DMS53 (cell line): ENCODE measurements at places on chromosomes 2 and 18.

GRCh38 chr2:152718909-152719645 lies 657 bp downstream of the ARL6IP6 start:
- DNase-seq: peak; percentile 54

DNA sequence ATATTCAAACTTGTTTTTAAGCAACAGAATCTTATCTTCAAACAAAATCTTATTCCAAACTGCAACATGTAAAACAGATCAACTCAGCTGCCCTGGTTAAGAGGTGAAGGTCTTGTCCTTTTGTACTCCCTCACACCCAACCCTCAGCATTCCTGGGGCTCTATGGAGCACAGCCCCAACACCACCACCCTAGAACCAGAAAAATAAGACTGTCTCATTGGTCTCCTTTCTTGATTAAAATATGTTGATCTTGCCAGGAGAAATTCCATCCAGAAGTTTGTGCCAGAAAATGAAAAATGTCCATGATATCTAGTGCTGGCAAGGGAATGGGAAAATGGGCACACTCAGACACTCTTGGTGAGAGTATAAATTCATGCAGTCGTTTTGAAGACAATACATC lies 62.1 kb upstream of the TMEM17 start:
- DNase-seq: no peak

DNA sequence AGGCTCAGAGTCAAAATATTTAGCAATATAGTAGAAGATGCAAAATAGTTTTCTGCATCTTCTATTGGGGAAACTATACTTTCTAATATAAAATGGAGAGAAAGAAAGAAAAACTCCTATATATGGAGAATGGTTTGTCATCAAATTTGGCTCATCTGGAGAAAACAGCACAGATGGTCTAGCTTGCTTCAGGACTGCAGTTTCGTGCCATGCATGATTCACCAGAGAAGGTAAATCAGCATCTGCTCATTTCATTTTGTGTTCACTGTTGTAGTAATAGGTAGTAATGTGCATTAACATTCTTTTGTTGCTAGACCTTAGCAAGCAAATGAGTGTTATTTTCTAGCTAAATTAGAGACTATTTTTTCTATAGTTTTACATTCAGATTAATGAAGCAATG lies 179.0 kb downstream of the ASXL3 start:
- peak; percentile 82 for DNase-seq

GRCh38 chr2:46748735-46749531 lies 166.7 kb downstream of the MCFD2 start:
- peak; percentile 68 for DNase-seq

GRCh38 chr2:178905261-178905660 lies 98.0 kb upstream of the TTN start:
- no peak for DNase-seq

GRCh38 chr2:10271509-10271908 lies 31.2 kb upstream of the HPCAL1 start:
- no peak for DNase-seq

DNA sequence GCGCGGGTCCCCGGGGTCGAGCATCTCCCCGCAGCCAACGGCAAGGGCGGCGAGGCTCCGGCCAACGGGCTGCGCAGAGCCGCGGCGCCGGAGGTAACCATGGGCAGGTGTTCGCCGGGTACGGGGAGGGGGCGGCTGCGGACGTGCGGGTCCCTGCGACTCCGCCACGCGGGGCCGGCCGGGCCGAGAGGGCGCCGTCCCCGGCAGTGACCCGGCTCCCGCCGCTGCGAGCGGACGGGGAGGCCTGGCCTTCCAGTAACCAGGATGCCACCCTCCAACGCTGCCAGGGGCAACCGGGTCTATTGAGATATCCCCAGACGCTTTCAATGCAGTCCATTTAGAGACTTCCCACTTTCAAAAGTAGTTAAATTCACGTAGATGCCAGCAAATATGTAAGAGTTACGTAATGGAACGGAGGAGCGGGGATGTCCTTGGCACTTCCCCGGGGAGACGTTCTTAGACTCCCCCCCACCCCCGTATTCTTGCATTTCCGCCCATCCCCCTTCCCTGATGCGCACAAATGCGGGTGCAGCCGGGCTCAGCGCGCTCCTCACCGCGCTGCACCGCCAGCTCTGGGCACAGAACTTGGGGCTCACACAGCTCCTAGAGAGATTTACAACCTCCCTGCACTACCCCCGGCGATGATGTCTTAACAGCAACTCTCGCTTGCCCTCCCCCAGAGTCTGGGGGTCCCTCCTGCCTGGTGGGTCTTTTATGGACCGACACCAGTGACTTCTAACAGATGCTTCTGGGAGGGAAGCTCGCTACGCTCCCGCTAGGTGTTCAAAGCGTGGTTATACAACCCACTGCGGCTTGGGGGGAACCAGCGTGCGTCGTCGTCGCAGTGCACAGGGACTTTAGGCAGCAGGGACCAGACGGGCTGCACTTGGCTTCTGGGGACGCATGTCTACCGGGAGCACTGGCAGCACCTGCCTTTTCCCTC lies 657 bp downstream of the SGPP2 start:
- peak; percentile 65 for DNase-seq

- no peak for DNase-seq
These were observed 30.1 kb upstream of the FAM117B start for GRCh38 chr2:202604699-202605098.

- DNase-seq: peak; percentile 47
These were observed 21.6 kb downstream of the HPCAL1 start for GRCh38 chr2:10324095-10324832.

GRCh38 chr2:1972422-1972821 lies 228.1 kb upstream of the PXDN start:
- no peak for DNase-seq

- no peak for DNase-seq
These were observed 4.0 kb downstream of the ARL4C start for GRCh38 chr2:234492717-234493485.

DNA sequence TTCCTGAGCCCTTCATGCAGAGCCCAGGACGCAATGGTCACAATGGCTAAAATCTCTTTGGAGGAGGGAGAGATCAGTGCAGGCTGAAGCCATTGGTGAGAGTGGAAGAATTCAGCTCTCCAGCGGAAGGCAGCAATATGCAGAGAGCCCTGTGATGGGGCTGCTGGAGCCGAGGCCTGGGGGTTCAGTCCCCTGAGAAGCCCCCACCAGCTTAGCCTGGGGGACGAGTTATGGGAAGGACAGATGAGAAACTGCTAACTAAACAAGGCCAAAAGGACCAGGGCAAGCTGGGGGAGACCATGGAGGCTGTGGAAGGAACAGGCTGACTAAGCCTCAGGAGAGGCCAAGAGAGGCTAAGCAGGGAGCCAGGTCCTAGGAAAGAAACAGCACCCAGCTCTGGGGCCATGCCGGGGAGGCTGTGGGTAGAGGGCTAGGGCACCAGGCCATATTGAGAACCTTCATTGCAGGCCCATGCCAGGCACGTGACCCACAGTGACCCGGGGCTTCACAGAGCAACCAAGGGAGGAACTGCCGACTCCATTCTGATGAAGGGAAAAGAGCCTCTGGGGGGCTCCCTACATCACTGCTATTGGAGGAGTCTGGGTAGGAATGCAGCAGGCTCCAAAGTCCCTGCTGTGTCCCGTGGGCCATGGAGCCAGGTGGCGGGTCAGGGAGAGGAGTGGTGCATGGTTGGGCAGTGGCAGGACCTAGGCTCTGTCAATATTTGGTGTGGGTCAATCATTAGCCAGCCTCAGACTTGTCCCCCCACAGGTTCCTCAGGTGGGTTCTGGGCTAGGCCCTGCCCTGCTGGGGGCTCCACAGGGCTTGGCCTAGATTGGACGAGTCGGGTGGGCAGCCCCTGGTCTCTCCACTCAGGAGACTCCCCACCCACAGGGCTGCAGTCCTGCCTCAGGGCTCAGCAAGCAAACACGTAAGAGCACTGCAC lies 19.8 kb downstream of the PROC start:
- peak; percentile 91 for DNase-seq

GRCh38 chr2:98253461-98254070 lies 92.7 kb upstream of the CNGA3 start:
- DNase-seq: no peak
